ENCODE measurements at places on chromosomes 11 and 22.

DNA sequence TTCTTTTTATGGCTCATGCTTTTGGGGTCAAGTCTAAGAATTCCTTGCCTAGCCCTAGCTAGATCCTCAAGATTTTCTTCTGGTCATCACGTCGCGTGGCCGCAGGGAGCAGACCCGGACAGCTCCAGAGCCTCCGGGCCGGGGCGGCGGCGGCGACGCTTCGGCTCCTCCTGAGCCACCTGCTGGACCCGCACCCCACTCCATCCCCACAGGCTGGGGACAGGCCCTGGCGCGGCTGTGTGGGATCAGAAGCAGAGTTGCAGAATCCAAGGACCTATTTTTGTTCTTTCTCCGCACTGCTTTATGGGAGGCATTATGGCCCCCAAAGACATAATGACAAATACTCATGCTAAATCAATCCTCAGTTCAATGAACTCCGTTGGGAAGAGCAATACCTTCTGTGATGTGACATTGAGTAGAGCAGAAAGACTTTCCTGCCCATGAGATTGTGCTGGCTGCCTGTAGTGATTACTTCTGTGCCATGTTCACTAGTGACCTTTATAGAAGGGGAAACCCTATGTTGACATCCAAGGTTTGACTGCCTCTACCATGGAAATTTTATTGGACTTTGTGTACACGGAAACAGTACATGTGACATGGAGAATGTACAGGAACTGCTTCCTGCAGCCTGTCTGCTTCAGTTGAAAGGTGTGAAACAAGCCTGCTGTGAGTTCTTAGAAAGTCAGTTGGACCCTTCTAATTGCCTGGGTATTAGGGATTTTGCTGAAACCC lies 12.4 kb upstream of the SCARF2 start:
- no peak for DNase-seq

- DNase-seq, result peak; percentile 72
Measured at GRCh38 chr11:19441752-19442553, 201.2 kb upstream of the E2F8 start.

DNA sequence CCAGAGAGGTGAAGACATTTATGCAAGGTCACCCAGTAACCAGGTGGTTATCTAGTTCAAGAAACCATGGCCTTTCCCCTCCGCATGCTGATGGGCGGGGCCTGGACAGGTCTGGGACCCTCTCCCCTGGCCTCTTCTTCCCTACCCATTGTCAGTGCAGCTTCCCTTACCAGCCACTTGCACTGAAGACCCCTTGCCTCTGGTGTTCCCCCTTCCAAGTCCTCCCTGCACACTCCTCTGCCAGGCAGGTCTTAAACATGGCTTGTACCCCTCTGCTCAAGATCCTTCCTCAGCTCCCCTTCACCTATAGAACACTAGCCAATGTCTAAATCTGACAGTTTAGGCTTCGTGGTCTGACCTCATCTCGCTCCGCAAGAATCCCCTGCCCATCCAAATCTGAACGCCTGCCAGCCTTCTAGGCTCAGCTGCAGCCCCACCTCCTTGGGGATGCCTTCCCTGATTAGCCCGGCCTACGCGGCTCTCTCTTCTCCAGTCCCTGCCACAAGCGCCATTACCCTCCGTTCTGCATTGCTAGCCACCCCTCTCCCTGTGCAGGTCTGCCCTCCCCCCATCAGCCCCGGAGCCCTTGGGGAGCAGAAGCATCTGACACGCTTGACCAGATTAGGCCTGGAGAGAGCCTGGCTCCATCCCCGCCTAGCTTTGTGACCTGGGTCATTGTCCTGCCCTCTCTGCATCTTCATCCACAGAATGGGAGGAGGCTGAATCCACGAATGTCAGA lies 213.8 kb downstream of the DSCAML1 start:
- DNase-seq, result no peak

DNA sequence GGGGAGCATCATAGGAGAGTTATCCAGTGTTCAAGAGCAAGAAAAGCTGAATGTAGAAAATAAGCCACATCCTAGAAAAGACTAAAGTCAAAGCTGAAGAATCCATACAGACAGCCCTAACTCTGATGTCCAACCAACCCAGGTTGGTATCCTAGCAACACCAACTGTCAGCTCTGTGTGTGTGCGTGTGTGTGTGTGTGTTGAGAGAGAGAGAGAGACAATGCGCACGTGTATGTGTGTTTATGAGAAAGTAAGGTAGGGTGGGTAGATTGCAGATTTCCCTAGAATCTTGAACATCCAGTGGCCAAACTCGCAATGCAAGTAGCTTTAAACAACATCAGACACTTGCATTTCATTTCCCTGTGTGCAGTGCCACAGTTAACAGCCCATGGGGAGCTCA lies 274.9 kb downstream of the FAM181B start:
- DNase-seq, result no peak

DNA sequence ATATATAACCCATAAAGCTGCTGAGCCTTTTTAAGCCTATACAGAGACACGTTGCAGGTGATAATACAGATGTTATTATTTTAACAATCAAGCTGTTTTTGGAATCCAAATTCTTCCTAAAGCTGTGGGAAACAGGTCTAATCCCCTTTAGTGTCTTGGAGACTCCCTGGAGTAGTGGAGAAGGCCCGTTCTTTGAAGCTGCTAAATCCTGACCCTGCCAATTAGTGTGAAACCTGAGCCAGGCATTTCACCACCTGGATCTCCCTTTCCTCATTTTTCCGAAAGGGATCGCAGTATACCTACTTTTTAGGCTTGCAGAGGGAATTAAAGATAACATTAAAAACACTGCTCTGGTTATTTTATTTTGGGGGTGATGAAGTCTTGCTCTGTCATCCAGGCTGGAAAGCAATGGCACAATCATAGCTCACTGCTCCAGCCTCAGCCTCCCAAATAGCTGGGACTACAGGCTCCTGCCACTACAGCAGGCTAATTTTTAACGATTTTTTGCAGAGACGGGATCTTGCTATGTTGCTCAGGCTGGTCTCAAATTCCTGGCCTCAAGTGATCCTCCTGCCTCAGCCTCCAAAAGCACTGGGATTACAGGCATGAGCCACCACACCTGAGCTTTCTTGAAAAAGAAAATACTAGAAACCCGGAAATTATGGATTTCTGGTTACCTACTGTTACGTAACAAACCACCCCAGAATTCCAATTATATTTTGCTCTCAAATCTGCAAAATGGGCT lies 1.7 kb upstream of the EIF4ENIF1 start:
- no peak for DNase-seq

- no peak for DNase-seq
Measured at GRCh38 chr11:86676533-86677154, 4.2 kb upstream of the ME3 start.

DNA sequence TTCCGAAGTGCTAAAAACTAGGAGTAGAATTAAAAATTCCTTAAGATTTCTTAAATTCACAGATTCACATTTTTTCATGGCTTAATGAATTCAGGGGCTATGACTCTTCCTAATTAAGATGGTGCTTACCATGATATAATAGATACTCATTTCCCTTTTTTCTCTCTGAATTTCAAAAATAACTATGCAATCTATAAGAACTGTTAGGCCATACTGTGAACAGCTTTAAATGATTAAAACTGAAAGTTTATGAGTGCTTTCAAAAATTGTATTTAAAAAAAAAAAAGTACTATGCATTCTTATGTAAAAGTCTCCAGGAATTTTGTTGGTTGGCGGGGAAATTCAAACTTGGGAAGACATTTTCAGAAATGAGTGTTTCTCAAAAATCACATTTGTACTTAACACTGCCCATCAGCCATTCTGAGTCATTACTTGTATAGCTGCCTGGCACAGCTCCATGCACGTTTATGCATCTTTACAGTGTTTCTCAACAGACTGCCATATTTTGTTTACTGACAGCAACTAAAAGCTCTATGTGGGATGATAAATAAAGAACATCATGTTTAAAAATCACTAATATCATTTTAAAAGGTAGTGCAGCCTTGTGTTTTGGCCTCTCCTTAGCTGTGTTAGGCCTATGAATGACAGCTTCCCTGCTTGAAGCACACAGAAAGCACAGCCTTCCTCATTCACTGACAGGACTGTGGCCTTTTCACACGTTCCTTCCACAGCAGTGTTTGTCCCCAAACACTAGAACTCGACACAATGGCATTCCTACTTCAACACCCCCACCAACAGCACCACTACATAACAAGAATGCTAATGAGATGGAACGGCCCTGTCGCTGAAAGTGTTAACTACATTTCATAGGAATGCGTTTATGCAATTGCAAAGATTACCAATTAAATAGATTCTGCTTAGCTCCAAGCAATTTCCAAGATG lies 131.4 kb downstream of the DCDC1 start:
- DNase-seq, result no peak

GRCh38 chr11:7543302-7543701 lies 29.5 kb downstream of the PPFIBP2 start:
- no peak for DNase-seq

GRCh38 chr11:121372671-121373429 lies 79.3 kb upstream of the SORL1 start:
- no peak for DNase-seq

GRCh38 chr22:40666151-40666848 lies 13.0 kb upstream of the MCHR1 start:
- no peak for DNase-seq

GRCh38 chr11:19903620-19904069 lies 191.0 kb downstream of the NAV2 start:
- DNase-seq, result peak; percentile 36

- no peak for DNase-seq
Measured at GRCh38 chr11:88312628-88313027, 24.9 kb downstream of the CTSC start.

DNA sequence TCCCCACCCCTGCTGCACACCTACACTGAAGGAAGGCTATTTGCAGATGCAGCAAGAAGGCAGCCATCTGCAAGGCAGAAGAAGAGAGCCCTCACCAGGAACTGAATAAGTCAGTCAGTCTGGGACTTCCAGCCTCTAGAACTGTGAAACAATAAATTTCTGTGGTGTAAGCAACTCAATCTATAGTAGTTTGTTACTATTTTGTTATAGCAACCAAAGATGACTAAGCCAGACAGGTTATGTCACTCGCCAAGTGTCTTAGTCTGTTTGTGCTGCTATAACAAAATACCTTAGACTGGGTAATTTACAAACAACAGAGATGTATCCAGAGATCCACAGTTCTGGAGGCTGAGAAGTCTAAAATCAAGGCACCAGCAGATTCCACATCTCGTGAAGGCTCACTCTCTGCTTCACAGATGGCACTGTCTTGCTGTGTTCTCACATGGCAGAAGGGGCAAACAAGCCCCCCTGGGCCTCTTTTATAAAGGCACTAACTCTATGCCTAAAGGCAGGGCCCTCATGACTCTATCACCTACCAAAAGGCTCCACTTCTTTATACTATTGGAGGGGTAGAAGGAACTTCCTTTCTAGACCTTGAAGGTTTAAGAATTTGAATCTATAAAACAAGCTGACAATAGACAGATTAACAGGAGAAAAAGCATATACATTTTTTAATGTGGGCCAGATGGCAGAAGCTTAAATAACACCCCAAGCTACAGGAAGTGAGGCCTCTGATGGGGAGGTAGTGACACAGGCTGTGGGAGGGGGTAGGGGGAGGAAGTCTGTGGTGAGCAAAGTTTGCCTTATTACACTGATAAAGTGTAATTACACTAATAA lies 12.3 kb downstream of the APOL6 start:
- DNase-seq, result peak; percentile 27

DNA sequence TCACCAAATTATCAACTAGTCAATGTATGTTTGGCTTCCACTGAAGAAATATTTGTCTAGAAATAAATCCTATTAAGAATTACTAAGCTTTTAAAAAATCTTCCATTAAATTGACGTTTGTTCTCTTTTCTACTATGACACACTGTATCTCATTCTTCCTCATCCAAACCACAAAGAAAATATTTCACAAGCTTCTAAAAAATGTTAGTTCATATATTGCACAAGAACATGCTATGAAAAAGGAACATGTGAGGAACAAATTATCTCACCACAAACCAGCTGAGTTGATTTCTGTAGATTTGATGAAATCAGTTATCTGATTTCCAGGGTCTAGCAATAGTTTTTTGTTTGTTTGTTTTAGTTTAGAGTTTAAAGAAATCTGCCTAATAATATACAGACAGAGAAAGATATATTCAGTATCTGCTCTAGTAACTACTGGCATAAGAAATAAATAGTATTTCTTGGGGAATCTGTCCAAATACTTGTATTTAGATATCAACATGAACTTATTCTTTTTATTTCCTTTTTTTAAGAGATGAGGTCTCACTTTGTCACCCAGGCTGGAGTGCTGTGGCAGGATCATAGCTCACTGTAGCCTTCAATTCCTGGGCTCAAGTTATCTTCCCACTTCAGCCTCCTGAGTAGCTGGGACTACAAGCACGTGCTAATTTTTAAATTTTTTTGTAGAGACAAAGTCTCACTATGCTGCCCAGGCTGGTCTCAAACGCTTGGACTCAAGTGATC lies 161.7 kb downstream of the ATG16L2 start:
- DNase-seq, result no peak

DNA sequence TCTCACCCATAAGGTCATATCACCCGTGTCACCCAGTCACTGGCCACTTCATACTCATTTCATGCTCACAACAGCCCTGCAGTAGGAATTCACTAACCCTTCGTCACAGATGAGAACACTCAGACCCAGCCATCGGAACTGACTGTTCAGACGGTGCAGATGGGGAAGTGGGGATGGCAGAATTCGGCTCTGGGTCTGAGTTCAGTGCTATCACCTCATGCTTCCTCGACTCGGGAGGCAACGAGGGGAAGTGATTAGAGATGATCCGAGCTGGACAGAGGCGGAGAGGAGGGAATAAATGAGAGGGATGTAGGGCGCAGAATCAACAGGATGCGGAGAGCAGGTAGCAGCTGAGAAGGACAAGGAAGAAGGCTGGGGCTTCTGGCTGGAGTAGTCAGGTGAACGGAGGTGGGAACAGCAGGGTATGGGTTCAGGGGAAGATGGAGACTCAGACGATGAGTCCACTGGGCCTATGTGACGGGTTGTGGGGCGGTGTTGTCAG lies 4.7 kb downstream of the B3GNT6 start:
- DNase-seq, result no peak

DNA sequence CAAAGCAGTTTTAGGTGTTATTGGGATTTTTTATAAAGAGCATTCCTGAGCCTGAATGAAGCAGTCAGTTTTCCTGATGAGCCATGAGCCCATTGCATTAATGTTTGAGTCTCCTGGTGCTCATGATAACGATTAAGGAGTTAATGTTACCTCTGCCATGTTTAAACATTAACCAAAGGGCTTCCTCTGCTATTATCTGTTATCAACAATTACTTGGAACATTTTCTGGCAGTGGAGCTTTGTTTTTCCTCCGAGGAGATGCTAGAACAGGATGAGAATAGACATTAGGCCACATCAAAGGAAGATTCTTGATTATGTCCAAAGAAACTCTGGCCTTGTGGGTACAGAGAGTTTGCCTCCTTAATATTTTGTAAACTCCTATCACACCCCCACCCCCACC lies 49.9 kb downstream of the ZNRF3 start:
- no peak for DNase-seq

DNA sequence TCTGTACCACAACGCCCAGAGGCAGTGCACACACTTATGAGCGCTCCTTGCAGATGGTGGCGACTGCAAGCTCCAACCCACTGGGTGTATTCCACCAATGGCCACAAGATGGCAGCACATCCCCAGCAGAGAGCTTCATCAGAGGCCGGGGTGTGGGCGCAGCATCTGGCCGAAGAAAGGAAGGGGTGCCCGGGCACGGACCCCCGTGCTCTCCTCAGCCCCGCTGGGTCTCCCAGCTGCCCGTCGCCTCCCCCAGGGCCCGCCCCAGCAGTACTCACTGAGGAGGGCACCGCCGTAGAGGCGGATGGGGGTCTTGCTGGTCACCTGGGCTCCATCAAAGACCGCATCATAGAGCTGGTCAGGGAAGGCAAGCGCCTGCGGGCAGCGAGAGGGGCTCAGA lies 14.2 kb downstream of the TP53I11 start:
- peak; percentile 76 for DNase-seq

All from activated naive CD8-positive, alpha-beta T cell treated with anti-CD3 and anti-CD28 coated beads for 36 hours (primary cell).